ENCODE measurements at places on chromosomes 12 and 14. TPM values are rescaled to one million over a fixed set of nuclear protein-coding genes. Genes with fewer than 3 reads are reported as not detected.

TMTC3 gene
- total RNA-seq, result 5.9 TPM

CISTR gene
- total RNA-seq, result not detected

TMEM63C gene
- 0.80 TPM for total RNA-seq

SSTR1 gene
- total RNA-seq, result not detected

KLRC1 gene
- total RNA-seq, result not detected

ITGB7 gene
- 770 TPM for total RNA-seq

APOF gene
- not detected for total RNA-seq

SLC10A1 gene
- total RNA-seq, result not detected

MYH6 gene
- not detected for total RNA-seq

PMEL gene
- 0.25 TPM for total RNA-seq

TOMM20L gene
- not detected for total RNA-seq

RGS6 gene
- 0.39 TPM for total RNA-seq

KRT6B gene
- not detected for total RNA-seq
